CD4-positive, alpha-beta T cell treated with Interferon gamma for 1 hour (primary cell): ENCODE measurements at places on chromosomes 6 and 20.
A peak's percentile ranks its signal among the peaks of the same experiment; 100 is the strongest.

GRCh38 chr20:9608639-9609340, 94.4 kb downstream of the LAMP5 start:
- no peak for DNase-seq

DNA sequence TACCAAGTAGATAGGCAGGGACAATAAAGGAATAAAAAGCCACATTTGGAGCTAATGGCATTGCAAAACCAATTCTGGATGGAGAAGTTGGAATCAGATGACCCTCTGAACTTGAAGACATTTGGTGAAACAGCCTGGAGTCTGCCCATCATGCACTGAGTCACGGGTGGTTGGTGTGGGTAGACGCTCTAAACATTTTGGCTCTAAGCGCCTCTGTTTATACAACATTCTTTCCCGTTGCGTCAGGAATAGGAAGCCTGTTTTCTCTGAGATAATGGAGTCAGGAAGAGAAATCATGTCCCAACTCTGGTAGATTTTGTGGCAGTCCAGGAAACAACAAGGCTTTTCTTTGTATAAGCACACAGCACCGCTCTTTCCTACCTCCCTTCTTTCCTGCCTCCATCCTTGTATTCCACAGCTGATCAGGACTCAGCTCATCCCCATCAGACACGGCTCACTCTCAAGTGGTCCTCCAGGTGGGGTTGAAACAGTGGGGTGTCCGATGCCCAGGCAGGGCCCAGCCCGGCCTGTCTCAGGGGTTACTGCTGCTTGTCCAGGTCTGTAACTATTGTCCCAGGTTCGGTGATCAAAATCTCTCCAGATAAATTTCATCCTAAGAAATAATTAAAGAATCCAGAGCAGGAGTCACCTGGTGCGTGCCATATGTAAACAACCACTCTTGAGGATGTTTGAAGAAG, 12.1 kb upstream of the RAMACL start:
- no peak for DNase-seq

DNA sequence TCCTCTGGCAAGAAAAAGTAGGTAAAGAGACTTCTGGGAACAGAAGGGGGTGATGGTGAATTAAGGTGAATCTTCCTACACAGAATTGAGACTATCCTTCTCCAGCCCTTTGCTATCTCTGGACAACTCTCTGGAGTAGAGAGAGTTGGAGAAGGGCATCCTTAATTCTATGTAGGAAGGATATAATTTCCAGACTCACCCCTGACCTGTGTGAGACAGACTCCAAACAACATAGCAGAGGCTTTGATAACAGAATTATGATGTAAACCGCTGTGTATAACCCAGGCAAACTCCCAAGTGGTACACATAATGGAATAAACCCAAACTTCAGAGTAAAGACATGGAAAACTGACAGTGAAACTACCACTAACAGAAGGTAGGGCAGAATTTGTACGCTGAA, 186.5 kb downstream of the MEI4 start:
- no peak for DNase-seq

DNA sequence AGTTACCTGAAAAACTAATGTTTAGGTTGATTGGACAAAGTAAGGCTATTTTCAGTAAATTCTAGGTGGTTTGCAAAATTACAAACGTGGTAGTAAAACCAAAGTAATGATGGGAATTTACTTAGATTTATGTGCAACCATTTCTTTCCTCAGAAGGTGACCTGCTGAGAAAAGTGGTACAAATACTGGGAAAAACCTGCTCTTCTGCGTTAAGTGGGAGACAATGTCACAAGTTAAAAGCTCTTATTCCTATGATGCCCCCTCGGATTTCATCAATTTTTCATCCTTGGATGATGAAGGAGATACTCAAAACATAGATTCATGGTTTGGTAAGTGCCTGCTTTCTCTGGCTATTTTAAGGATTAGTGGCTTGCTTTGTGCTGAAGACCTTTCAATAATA, 18.2 kb downstream of the TPX2 start:
- DNase-seq: no peak

GRCh38 chr6:111793711-111794111, 79.5 kb downstream of the FYN start:
- DNase-seq: peak; percentile 59

DNA sequence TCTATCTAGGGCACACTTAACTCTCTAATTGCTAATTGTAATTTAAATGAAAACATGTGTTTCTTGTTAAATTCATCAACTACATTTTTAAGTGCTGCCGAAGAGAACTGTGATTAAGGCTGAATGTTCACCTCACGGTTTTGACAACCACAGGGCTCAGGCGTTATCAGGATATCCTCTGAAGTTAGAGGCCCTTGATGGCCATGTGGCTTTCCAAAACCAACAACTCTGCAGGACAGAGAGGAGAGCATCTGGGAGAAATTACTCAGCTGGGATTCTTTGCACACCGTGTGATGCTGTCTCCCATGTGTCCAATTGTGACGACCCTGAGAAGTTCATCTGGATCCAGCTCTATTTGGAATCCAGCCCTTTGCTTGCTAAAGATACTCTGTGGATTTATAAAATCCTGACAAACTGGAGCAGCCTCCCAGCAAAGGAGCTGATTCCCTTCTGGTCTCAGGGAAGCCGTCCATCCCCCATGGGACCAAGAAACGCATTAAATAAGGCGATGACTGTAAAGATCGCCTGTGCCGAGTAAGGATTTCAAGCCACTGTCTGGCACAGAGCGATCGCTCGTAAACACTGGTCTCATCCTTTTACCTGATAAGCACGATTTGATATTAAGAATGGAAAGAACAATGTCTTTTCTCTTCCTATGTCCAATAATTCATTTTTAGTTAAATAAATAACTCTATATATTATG, 401.1 kb downstream of the CD83 start:
- no peak for DNase-seq

DNA sequence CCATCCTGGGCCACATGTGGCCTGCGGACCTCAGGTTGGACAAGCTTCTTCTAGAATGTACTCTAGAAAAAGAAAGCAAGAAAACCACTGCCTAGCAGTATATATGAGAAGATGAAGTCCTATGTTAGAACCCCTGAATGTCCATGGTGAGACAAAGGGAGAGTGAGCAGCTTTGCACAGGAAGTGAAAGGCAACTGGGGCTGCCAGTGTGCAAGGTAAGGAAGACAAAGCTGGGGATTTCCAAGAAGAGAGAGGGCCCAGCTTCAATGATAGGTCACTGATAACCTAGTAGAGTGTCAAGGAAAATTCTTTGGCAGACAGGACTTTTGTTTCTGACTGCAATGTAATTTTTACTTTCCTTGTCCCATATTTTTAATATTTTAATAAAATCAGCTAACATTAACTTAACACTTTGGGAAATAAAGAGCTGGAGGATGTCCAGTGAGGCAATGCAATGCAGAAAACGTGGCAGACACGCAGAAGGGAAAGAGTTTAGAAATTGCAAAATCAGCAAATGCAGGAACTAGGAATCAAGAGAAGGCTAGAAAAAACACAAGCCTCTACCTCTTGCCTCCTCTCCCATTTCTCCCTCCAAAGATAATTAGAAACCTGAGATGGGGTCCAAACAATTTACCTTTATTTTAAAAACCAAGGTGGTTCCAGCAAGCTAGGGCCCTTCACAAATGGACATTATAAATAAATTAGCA, 47.4 kb downstream of the CYP39A1 start:
- no peak for DNase-seq

DNA sequence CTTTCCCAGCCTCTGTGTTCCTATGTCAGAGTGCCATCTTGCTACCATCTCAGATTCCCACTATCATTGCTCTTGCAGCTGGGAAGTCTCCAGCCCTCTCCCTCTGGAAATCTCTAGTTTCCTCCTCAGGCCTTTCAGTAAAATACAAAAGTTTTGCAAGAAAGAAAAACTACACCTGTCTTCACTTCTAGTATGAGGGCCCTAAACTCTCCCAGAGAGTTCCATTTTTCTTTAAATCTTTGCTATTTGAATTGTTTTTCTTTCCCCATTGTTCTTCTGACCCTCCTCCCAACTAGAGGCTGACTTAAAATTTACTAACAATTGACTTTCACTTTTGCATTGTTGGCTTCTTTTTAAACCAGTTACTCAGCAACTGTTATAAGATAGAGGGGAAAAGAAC, 62.8 kb downstream of the LY86 start:
- no peak for DNase-seq

DNA sequence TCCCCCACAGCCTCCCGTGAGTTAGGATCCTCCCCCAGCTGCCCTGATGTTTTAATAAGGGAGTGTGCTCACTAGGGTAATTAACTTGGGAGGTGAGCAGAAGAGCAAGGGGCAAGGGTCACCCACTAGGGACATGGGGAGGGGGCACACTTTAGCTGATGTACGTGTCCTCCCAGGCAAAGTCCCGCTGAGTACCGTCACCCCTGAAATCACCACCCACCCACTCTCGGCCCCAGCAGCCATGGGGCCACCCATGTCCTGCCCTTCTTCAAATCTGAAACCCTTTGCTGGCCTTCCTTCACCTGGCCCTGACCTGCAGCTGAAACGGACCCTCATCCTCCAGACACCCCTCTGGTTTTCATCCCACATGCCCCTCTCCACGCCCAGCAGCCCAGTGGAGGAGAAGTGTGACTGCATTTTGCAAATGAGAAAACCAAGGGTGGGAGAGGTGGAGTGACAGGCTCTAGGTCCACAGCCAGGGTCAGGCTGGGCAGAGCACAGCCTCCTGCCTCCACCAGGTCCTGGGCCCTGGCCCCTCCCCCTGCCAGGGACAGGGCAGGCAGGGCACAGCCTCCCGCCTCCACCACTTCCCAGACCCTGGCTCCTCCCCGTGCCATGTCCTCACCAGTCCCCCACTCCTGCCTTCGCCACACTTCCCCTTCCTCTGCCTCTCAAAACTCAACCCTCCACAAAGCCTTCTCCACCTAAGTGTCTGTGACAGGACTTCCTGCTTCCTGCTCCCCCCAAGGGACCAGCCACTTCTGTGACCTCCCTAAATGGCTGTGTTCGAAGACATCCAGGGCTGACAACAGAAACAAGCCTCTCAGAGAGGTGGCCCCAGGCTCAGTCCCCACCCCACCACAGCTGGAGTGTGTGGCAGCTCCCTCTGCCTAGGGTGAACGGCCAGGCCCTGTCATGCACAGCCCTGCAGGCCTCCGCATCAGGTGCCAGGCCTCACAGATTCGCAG, 15.1 kb downstream of the ACSS1 start:
- DNase-seq: peak; percentile 70

DNA sequence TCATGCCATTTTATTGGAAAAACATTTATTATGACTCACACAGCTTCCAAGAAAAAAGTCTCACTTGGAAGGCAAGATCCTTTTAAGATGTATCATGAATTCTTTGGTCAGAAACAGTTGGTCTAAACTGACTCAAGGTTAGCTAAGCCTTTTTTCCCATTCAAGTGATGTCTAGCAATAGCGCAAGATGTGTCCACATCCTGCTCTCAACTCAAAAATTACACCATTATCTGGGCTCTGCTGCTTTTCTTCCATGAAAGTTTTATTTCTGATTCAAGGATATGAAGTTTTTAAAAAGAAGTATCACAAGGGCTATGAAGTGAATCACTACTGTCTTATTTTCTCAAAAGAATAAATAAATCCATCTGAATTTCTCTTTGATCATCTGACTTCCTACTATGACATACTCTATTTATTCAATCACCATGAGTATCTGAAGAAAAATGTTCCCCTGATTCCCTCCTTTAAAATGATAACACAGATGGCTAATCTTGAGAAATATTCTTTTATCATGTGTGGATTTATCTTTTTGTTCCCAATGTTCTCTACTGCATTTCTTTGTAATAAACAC, 139.2 kb downstream of the AHI1 start:
- DNase-seq: no peak

DNA sequence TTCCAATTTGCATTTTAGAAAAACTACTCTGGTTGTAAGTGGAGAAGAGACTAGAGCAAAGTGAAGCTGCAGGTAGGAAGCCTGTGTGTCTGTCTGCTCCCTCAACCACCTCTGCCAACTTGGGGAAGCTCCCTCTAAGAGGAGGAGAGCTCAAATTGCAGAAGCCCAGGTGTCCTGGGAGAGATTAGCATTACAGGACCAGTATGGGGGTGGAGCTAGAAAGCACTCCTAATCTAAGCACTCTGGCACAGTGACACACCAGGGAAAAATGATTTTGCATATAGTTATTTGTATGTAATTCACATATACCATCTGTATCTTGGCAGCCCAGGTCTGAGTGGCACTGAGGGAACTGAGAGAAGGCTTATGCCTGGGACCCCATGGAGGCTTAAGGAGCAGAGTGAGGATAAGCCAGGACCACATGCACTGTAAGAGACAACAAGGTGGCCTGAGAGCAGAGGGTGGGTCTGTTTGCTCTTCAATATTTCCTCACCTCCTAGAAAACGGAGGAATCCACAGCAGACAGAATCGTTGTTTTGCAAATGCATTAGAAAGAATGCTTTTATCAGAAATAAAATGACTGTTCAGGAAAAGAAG, 13.6 kb downstream of the GSTA2 start:
- no peak for DNase-seq

DNA sequence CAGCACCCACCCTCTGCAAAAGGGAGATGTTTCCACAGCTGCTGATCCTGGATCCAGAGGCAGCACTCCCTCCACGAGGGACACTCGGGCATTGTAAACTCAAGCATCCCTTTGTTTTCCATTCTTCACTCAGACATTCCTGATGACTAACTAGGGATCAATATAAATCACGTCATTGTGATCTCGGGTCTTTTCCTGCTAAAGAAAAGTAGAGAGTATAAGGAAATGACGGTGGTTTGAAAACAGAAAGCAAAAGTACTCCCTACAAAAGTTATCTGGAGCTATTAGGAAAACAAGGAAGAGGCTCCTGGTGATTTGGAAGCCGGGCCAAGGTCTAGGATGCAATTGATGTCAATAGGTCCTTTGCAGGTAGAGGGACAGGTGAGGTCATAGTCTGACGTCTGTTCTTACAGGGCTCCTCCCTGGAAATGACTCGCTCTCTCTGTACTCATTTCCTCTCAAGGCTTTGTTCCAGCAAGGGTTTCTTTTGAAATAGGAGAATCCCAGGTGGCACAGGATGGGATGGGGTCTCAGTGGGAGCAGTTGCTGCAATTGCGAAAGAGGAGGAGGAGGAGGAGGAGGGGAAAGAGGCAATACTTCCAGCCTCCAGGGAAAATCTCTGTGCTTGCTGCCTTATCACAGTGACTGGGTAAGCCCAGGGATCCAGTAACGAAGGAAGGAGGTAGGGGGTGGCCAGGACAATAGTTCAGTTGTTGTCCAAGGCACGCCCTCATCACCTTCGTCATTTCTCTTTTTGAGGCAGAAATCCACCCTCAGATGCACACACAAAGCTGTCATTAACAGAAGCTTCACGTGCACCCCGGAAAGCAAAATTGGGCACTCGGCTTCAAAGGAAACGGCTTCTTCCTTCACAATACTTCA, 222.8 kb downstream of the LY86 start:
- DNase-seq: peak; percentile 47

- DNase-seq: no peak
Measured at GRCh38 chr6:13761361-13762036, 49.9 kb upstream of the RANBP9 start.

GRCh38 chr20:8454137-8454712, 322.2 kb downstream of the PLCB1 start:
- peak; percentile 38 for DNase-seq

- no peak for DNase-seq
Measured at GRCh38 chr6:150069706-150070105, 785 bp upstream of the ULBP3 start.

DNA sequence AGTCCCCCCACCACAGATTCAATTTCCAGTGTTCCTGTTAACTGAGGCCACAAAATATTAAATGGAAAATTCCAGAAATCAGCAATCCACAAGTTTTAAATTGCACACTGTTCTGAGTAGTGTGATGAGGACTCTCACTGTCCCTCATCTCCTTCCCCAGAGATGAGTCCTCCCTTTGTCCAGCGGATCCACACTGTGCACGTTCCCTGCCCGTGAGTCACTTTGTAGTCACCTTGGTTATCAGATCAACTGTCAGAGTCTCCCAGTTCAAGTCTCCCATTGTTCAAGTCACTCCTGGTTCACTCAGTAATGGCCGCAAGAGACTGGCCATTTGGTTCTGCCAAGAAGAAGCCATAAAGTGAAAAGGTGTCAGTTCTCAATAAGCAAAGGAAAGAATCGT, 168.6 kb upstream of the AFDN start:
- no peak for DNase-seq
